ENCODE measurements at places on chromosomes 7 and 10. TPM values are rescaled to one million over a fixed set of nuclear protein-coding genes. Genes with fewer than 3 reads are reported as not detected.

The PNLIPRP3 gene
- not detected for total RNA-seq

DNA sequence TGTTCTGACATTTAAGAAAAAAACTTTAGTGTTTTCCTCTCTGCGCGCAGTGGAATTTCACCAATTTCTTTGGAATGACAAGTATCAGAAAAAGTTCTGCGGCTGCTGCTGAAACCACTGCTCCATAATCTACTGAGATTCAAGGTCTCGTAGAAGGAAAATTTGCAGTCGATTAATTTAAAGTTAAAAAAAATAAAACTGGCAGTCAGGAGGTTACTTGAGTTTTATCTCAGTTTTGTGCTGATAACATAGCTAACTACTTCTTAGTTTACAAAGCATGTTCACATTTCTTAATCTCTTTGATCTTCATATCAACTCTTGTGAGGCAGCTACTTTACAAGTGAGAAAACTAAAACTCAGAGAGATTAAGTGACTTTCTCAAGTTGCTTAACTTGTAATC lies 18.2 kb upstream of the CALD1 start:
- no peaks in the 10 kb centered on the region for H3K36me3 ChIP-seq
- no peaks in the 10 kb centered on the region for H3K27me3 ChIP-seq
- peaks cover 21% of the 10 kb centered on the region for H3K4me1 ChIP-seq
- no peak for DNase-seq
- no peak overlapping the region for H3K4me3 ChIP-seq

The THSD7A gene
- total RNA-seq = 3.4 TPM

GRCh38 chr7:89987665-89988064 lies 166.6 kb upstream of the STEAP1 start:
- no peak for DNase-seq
- no peak overlapping the region for H3K4me3 ChIP-seq
- H3K27ac ChIP-seq = no peak overlapping the region
- no peaks in the 10 kb centered on the region for H3K27me3 ChIP-seq
- H3K36me3 ChIP-seq = no peaks in the 10 kb centered on the region

The ZNF853 gene
- total RNA-seq = 16.3 TPM

- no peaks in the 10 kb centered on the region for H3K4me1 ChIP-seq
- H3K27ac ChIP-seq = no peak overlapping the region
- no peak overlapping the region for H3K4me3 ChIP-seq
Measured at GRCh38 chr7:23791721-23792120, 81.7 kb downstream of the STK31 start.

- H3K4me1 ChIP-seq = peaks cover 9% of the 10 kb centered on the region
- H3K27me3 ChIP-seq = no peaks in the 10 kb centered on the region
- H3K27ac ChIP-seq = no peak overlapping the region
- no peak for DNase-seq
- H3K36me3 ChIP-seq = peaks cover 100% of the 10 kb centered on the region
Measured at GRCh38 chr7:99042957-99043356, 101.0 kb downstream of the SMURF1 start.

GRCh38 chr7:192701-193480 lies 520 bp downstream of the FAM20C start:
- no peaks in the 10 kb centered on the region for H3K27me3 ChIP-seq
- peak; percentile 47 for DNase-seq

- H3K27ac ChIP-seq = no peak overlapping the region
- H3K4me1 ChIP-seq = no peaks in the 10 kb centered on the region
- H3K27me3 ChIP-seq = no peaks in the 10 kb centered on the region
- H3K4me3 ChIP-seq = no peak overlapping the region
Measured at GRCh38 chr7:142870147-142870559, 15.3 kb downstream of the EPHB6 start.

The SKIDA1 gene
- total RNA-seq = 5.1 TPM

DNA sequence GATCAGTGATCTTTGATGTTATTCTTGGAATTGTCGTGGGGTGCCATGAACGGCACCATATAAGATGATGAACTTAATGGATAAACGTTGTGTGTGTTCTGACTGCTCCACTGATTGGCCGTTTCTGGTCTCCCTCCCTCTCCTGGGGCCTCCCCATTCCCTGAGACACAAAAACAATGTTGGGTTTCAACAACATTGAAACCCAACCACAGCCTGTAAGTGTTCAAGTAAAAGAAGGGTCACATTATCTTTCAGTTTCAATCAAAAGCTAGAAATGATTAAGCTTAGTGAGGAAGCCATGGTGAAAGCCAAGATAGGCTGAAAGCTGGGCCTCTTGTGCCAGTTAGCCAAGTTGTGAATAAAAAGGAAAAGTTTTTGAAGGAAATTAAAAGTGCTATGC lies 19.5 kb downstream of the EN2 start:
- no peak overlapping the region for H3K4me3 ChIP-seq
- H3K27ac ChIP-seq = no peak overlapping the region
- H3K36me3 ChIP-seq = no peaks in the 10 kb centered on the region
- no peak for DNase-seq
- no peaks in the 10 kb centered on the region for H3K4me1 ChIP-seq
- H3K27me3 ChIP-seq = peaks cover 93% of the 10 kb centered on the region

GRCh38 chr10:89165923-89166322 lies 41.2 kb downstream of the CH25H start:
- H3K4me3 ChIP-seq = no peak overlapping the region
- H3K27ac ChIP-seq = no peak overlapping the region
- no peaks in the 10 kb centered on the region for H3K4me1 ChIP-seq
- H3K27me3 ChIP-seq = no peaks in the 10 kb centered on the region
- no peak for DNase-seq
- H3K36me3 ChIP-seq = no peaks in the 10 kb centered on the region

The DENND2A gene
- 6.9 TPM for total RNA-seq

GRCh38 chr7:104327938-104328295 lies 486 bp upstream of the LHFPL3 start:
- H3K4me3 ChIP-seq = no peak overlapping the region
- H3K27me3 ChIP-seq = peaks cover 69% of the 10 kb centered on the region
- DNase-seq = no peak
- no peak overlapping the region for H3K27ac ChIP-seq
- no peaks in the 10 kb centered on the region for H3K4me1 ChIP-seq

DNA sequence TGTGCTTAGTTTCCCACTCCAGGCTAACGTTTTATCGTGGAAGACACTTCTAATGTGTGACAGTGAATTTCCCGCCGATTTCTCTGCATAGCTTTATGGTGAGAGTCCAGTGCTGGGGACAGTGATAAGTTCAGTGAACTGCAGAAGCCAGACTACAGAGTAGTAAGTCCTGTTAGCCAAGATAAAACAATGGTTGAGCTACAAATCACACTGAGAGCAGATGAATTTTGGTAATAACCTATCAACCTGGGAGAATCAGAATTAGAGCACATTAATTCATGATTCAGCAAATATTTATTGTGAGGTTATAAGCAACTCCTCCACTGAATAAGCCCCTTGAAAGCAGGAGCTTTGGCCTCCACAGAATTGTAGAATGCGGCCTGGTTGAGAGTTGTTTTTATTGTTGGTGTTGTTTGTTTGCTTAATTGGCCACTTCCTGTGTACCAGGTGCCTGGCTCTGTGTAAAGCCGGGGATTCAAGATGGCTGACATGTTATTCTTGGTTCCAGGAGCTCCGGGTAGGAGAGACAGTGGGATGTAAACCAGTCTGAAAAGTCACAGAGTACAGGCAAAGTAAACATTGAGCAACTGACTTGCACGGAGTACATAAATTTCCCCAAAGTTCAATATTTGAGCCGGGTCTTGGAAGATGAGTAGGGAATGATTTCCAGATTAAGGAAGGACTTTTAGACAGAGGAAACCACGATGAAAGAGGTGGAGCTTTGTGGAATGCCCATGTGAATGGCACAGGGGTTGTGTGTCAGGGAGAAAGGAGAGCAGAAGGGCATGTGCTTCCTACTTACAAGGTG lies 112.7 kb downstream of the SNX10 start:
- H3K4me3 ChIP-seq = no peak overlapping the region
- H3K4me1 ChIP-seq = peaks cover 3% of the 10 kb centered on the region
- H3K27me3 ChIP-seq = peaks cover 4% of the 10 kb centered on the region
- DNase-seq = no peak
- no peaks in the 10 kb centered on the region for H3K36me3 ChIP-seq

- no peak for DNase-seq
- H3K4me1 ChIP-seq = peaks cover 4% of the 10 kb centered on the region
- H3K36me3 ChIP-seq = no peaks in the 10 kb centered on the region
Measured at GRCh38 chr10:4107285-4107851, 322.4 kb upstream of the KLF6 start.

The LRRN3 gene
- 9.0 TPM for total RNA-seq

- H3K27ac ChIP-seq = peak overlapping the region; percentile 97
- H3K4me3 ChIP-seq = no peak overlapping the region
- no peaks in the 10 kb centered on the region for H3K27me3 ChIP-seq
- no peak for DNase-seq
- peaks cover 28% of the 10 kb centered on the region for H3K4me1 ChIP-seq
Measured at GRCh38 chr10:113859261-113859660, 4.8 kb downstream of the NHLRC2 start.

The SUN3 gene
- not detected for total RNA-seq

- H3K27me3 ChIP-seq = no peaks in the 10 kb centered on the region
- DNase-seq = no peak
- H3K4me3 ChIP-seq = no peak overlapping the region
- H3K4me1 ChIP-seq = no peaks in the 10 kb centered on the region
- no peak overlapping the region for H3K27ac ChIP-seq
Measured at GRCh38 chr7:94060752-94061151, 56.6 kb upstream of the BET1 start.

- no peak overlapping the region for H3K27ac ChIP-seq
- H3K4me1 ChIP-seq = no peaks in the 10 kb centered on the region
- no peaks in the 10 kb centered on the region for H3K27me3 ChIP-seq
- no peak for DNase-seq
- H3K36me3 ChIP-seq = no peaks in the 10 kb centered on the region
Measured at GRCh38 chr7:125467996-125468854, 538.6 kb upstream of the POT1 start.

- DNase-seq = no peak
- H3K4me1 ChIP-seq = no peaks in the 10 kb centered on the region
- H3K27ac ChIP-seq = no peak overlapping the region
- H3K4me3 ChIP-seq = no peak overlapping the region
- no peaks in the 10 kb centered on the region for H3K36me3 ChIP-seq
- no peaks in the 10 kb centered on the region for H3K27me3 ChIP-seq
Measured at GRCh38 chr10:59393349-59393748, 31.0 kb upstream of the FAM13C start.

The EN2 gene
- total RNA-seq = not detected

DNA sequence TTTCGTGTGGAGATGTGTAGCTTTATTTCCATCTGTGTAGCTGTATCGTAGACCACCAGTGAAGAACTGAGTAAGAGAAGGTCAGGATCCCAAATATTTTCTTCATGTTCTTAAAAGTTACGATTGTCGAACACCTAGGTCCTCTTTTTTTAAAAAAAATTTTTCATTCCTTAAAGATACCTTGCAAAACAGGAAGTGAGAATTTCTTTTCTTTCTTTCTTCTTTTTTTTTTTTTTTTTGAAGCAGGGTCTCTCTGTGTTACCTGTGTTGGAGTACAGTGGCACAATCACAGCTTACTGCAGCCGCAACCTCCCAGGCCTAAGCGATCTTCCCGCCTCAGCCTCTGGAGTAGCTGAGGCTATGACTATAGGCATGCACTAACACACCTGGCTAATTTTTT lies 60.8 kb downstream of the PHTF2 start:
- no peaks in the 10 kb centered on the region for H3K36me3 ChIP-seq
- no peaks in the 10 kb centered on the region for H3K27me3 ChIP-seq
- H3K27ac ChIP-seq = no peak overlapping the region
- no peak for DNase-seq

DNA sequence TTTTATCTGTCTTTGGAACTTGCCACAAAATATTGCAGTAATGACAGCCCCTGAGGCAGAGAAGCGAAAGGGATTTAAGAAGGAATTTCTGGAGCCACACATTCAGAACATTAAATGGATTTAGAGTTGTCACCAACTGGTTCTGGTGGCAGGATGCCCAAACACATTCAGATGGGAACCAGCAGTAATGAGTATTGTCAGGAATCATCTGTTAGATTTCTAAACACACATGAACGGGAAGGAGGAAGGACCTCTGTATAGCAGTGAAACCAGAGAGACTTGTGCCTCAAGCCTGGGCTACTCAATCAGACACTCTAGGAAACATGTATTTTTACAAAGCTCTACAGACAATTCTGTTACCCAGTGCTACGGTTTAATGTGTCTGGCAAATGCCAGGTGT lies 103.8 kb upstream of the CCNY start:
- no peaks in the 10 kb centered on the region for H3K36me3 ChIP-seq
- H3K27ac ChIP-seq = no peak overlapping the region
- no peak overlapping the region for H3K4me3 ChIP-seq

DNA sequence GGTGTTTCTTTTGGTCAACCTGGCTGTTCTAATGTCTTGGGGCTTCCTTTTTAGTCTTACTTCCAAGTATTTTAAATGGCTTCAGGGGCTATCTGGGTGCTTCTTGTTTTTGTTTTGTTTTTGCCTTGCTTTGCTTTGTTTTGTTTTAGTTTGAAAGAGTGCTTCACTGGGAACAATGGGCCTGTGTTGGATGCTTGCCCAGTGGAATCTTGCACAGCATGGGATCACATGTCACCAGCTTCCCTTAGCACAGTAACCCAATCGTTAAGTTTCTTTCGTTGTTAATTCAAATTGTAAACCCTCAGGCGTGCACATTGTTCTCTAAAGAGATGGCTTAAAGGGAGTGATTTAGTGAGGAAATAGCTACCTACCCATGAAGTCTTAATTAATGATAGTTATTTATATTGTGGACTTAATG lies 8.9 kb downstream of the COL17A1 start:
- H3K4me1 ChIP-seq = peaks cover 4% of the 10 kb centered on the region
- H3K36me3 ChIP-seq = no peaks in the 10 kb centered on the region
- no peak overlapping the region for H3K4me3 ChIP-seq
- DNase-seq = peak; percentile 82
- H3K27ac ChIP-seq = peak overlapping the region; percentile 32
- no peaks in the 10 kb centered on the region for H3K27me3 ChIP-seq

GRCh38 chr10:76116523-76116922 lies 685.1 kb downstream of the LRMDA start:
- H3K4me1 ChIP-seq = no peaks in the 10 kb centered on the region
- H3K36me3 ChIP-seq = no peaks in the 10 kb centered on the region
- H3K27me3 ChIP-seq = no peaks in the 10 kb centered on the region
- H3K4me3 ChIP-seq = no peak overlapping the region
- no peak overlapping the region for H3K27ac ChIP-seq
- DNase-seq = no peak

- H3K4me3 ChIP-seq = no peak overlapping the region
- no peaks in the 10 kb centered on the region for H3K36me3 ChIP-seq
- no peak overlapping the region for H3K27ac ChIP-seq
- no peaks in the 10 kb centered on the region for H3K27me3 ChIP-seq
Measured at GRCh38 chr10:52210161-52210560, 103.9 kb upstream of the DKK1 start.
